G401 (cell line): ENCODE measurements at places on chromosomes 7 and 10. TPM values are rescaled to one million over a fixed set of nuclear protein-coding genes. Genes with fewer than 3 reads are reported as not detected.

- peak; percentile 6 for DNase-seq
Observed at GRCh38 chr10:84194424-84195043, at the start of gene CDHR1. TSS of gene CDHR1 (plus strand) at chr10:84194537. CDS start at chr10:84194761, 224 bp downstream.

Gene FOXK1
- total RNA-seq: 13.4 and 20.8 TPM in 2 replicates

Gene STEAP1B
- total RNA-seq: 40.7 and 41.8 TPM in 2 replicates

DNA sequence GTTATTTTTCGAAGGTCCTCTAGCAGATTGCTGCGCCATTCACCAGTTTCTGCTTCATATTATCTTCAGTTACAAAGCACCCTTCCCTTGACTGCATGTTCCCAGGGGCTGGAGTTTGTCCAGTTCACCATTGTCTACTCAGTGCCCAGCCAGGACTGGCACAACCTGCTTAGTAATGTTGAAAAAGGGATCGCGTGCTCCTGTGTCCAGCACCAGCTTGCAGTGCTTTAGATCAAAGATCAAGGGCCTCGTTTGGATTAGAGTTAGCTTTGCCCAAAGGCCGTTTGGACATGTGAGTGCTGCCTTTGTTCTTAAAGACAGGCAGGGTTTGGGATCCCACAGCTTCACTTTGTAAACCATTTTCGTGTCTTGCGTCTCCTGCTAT, 867 bp downstream of the ATP6V0E2 start:
- peak; percentile 82 for DNase-seq

GRCh38 chr7:106045586-106045985, 66.5 kb downstream of the SYPL1 start:
- no peak for DNase-seq

- DNase-seq: no peak
Observed at GRCh38 chr7:46195934-46196333, 274.9 kb upstream of the IGFBP3 start.

- DNase-seq: peak; percentile 60
Observed at GRCh38 chr7:47361746-47362215, 220.1 kb downstream of the TNS3 start.

Gene AKR1C8
- total RNA-seq: not detected in 2 replicates

DNA sequence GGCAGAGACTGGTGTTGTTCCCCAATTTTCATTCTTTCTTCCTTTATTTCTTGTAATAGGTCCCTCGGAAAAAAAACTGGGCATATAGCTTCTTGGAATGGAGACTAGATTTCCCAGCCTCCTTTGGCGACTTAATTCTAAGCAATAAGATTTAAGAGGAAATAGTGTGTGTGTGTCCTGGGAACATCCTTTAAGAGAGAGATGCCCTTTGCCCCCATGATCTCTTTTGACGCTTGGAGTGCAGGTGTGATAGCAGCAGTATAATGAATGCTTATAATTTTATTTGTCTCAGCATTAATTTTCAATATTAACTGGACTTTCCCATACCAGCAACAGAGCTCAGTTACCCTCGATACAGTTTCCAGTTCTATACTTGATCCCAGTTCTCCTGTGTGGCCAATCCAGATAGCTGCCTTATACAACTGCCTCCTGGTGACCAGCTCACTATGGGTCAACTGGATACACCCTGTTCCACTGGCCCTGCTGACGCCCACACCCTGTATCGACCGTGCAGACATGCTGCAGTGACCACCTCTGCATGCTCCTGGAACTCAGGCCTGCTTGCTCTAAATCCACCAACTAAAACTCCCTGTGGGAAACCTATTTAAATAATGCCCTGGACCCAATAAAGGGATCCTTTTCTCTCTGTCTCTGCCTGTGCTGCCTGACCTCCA, 13.9 kb downstream of the TMEM176A start:
- no peak for DNase-seq

GRCh38 chr10:80870282-80870681, 332.6 kb downstream of the SH2D4B start:
- no peak for DNase-seq

Gene GIMAP7
- not detected in 2 replicates for total RNA-seq

Gene GIMAP5
- not detected in 2 replicates for total RNA-seq

- DNase-seq: peak; percentile 79
Observed at GRCh38 chr7:151754142-151754590, 122.7 kb downstream of the PRKAG2 start.

DNA sequence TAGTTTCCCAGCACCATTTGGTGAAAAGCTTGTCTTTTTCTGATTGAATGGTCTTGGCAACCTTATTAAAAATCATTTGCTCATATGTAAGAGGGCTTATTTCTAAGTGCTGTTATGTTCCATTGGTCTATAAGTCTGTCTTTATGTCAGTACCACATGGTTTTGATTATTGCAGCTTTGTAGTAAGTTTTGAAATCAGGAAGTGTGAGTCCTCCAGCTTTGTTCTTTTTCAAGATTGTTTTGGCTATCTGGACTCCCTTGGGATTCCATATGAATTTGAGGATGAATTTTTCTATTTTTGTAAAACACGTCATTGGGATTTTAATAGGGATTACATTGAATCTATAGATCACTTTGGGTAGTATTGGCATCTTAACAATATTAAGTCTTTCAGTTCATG, 5.4 kb downstream of the KIF11 start:
- DNase-seq: no peak

DNA sequence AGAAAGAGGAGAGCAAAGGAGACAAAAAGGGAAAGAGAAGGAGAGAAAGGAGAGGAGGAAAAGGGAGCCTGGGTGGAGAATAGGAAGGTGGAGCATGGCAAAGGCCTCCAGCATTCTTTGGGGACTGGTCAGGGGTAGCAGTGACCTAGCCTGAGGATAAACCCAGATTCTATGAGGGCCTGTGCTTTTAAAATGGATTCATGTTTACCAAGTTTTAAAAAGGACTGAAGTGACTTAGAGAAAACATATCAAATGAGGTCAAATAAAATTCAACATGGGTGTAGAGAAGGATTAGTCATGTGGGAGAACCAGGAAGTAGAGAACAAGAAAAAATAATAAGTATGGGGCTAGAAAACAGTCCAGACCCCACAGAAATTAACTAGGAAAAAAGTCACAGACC, 20.7 kb downstream of the CREB3L2 start:
- no peak for DNase-seq

GRCh38 chr10:132732518-132732917, 53.4 kb downstream of the NKX6-2 start:
- DNase-seq: no peak

DNA sequence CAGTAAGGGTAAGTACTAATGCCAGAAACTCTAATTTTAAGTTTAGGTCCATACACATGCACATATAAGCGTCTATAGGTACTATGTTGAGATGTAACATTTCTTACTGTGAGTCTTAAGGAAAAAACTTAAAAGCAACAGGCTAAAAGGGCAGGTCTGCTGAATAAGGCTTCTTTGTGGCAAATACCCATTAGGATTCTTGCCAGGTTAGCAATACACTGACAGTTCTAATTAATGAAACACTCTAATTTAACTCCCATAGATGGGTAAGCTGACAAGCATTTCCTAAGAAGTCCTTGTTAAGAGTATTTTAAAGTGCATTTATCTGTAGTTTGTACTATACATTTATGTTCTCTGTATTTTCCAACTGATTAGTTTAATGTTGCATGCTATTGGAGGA, 14.0 kb downstream of the SCRN1 start:
- peak; percentile 72 for DNase-seq

GRCh38 chr7:45598886-45599520, 24.8 kb downstream of the ADCY1 start:
- DNase-seq: no peak

GRCh38 chr7:71645836-71646235, 513.9 kb downstream of the GALNT17 start:
- DNase-seq: no peak

DNA sequence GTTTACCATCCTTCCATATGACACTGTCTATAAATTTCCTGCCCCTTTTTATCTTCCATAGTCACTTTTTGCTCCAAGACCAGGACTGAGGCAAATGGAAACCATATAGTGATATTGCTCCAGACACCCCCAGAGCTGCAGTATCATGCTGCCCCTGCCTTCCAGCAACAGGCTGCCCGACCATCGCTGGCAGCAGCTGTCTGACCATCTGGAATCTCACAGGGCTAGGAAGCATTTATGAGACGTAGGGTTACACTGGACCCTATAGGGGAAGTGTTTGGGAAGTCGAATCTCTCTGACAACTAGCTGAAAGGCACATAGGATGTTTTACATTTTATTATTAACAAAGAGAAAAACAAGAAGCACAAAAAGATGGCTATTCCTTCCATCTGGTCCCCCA, 19.4 kb downstream of the ENO4 start:
- DNase-seq: no peak

Gene RPEL1
- 0.03 and 0.06 TPM in 2 replicates for total RNA-seq

DNA sequence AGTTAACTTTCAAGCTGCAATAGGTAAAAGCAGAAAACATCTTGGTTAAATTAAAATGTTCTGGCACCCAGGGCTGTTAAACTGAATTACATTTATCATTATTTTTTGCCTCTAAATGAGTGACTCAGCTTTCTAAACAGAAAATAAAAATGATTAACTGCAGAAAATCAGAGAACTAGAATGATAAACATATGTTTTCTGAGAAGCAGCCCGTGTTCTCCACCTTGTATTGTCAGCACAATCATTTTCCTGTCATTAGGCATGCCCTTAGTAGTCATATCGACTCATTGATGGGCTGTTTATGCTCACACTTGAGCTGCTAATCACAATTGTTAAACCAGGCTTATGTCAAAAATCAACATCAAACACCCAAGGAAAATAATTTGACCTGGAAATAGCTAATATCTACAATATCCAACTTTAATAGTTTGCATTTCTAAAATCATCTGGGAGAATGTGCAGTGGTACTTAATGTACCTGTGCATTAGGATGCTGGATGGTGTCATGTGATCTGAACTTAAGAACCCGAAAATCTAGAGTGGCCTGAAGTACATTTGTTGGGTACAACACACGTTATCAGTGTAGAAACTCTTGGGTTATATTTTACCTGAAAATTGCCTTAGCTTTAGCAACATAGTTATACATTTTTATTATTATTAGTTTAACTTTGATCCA, 2.3 kb downstream of the MDFIC start:
- no peak for DNase-seq

Gene ELFN1
- total RNA-seq: 7.6 and 22.2 TPM in 2 replicates

- DNase-seq: no peak
Observed at GRCh38 chr10:34262985-34263384, 552.1 kb downstream of the PARD3 start.

- DNase-seq: no peak
Observed at GRCh38 chr10:113695691-113696090, 16.0 kb downstream of the CASP7 start.

Gene CLDN12
- total RNA-seq: 20.1 and 22.8 TPM in 2 replicates

- DNase-seq: no peak
Observed at GRCh38 chr7:105691082-105691679, 109.9 kb upstream of the EFCAB10 start.

DNA sequence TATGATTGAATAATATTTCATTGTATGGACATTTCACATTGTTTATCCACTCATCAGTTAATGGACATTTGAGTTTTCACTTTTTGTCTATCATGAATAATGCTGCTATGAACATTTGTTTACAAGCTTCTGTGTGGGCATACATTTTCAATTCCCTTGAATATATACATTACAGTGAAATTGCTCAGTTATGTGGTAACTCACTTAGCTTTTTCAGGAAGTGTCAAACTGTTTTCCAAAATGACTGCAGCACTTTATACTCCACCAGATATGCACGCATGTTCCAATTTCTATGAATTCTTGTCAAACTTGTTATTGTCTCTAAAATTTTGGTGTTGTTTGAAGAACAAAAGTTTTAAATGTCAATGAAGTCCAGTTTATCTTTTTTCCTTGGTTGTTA, 401.2 kb downstream of the THSD7A start:
- DNase-seq: no peak

GRCh38 chr10:119340893-119341458, 133.6 kb downstream of the GRK5 start:
- peak; percentile 67 for DNase-seq

GRCh38 chr7:130901209-130901783, 167.3 kb upstream of the KLF14 start:
- DNase-seq: peak; percentile 81

DNA sequence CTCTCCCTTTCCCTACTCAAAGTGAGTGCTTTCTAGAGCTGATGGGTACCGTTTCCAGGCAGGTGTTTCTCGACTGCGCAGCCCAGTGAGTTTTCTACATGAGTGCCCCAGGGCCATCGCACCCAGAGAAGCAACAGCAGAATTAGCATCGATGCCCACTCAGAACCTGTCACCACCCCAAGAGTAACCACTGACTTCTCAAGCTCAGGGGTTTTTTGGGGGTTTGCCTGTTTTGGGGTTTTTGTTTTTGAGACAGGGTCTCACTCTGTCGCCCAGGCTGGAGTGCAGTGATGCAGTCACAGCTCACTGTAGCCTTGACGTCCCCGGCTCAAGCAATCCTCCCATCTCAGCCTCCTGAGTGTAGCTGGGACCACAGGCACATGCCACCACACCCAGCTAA, 25.7 kb downstream of the SNX8 start:
- no peak for DNase-seq

Gene SSC4D
- total RNA-seq: 8.1 and 8.5 TPM in 2 replicates

- DNase-seq: peak; percentile 37
Observed at GRCh38 chr7:133478591-133479135, 225.8 kb downstream of the EXOC4 start.

DNA sequence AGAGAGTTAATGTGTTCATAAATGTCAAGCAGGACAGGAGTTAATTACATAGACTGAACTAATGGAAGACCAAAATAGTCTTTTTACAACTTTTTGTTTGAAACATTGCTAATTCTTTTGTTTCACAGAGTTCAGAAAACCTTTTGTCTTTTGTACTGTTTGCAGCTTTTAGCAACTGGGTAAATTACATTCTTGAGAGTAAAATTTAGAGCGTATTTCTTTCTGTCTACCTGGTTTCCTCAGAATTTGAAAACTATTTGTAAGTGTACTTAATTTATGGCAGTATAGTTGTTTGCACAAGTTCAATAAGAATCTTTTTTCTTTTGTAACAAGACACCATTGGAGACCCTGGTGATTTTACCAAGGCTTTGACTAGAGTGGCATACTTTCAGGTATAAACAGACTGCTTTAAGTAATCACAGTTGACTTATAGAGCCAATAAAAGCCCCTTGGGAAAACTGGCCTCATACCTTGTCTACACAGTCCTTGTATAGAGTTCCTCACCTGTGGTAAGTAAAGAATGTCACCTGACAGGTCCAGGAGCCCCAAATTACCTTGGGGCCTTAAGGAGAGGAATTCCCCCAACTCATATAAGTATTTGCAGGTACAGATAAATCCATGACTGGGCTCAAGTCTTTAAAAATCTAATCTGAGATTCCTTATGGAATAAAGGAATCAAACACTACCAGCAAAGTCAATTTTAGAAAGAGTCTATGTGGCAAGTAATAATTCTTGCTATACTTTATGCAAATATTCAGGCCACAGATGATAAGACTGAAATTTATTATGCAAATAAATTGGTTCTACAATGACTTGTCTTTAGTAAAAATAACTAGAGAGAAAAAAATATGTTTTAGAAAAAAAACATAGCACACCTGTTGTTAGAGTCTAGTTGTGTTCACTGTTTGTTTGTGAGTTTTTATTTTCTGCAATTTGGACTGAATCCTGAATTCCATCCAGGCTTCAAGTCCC, 23.6 kb upstream of the CREB3L2 start:
- no peak for DNase-seq

GRCh38 chr7:922334-923107, 32.0 kb downstream of the ADAP1 start:
- no peak for DNase-seq

Gene EFCAB10
- not detected in 2 replicates for total RNA-seq

- DNase-seq: no peak
Observed at GRCh38 chr7:42263971-42264370, 27.0 kb upstream of the GLI3 start.

Gene OR9A2
- not detected in 2 replicates for total RNA-seq

Gene CDK1
- 337 and 365 TPM in 2 replicates for total RNA-seq

- DNase-seq: no peak
Observed at GRCh38 chr7:121355574-121355973, 26.8 kb downstream of the WNT16 start.

- no peak for DNase-seq
Observed at GRCh38 chr7:53993224-53993623, 549.0 kb upstream of the VSTM2A start.

Gene MSMB
- not detected in 2 replicates for total RNA-seq
